Osteoblast (primary cell): ENCODE measurements at places on chromosomes 1 and 21. TPM values are rescaled to one million over a fixed set of nuclear protein-coding genes. Genes with fewer than 3 reads are reported as not detected.

The PCP4L1 gene
- not detected in 2 replicates for total RNA-seq

DNA sequence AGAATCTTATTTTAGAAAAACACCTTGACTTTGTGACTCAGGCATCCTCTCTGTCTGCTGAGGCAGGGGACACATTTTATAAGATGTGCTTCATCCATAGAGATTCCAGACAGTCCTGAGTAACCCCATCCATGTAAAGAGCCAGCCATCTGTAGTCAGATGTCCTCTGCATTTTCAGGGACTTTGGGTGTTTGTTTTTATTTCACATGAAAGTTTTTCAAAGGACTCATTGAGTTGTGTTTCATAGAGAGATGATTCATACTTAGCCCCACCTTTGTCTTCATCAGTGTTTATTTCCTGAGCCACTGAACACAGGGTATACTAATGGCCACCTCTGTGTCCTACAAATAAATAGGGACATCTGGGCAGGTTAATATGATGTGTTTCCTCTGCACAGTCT, 280.4 kb downstream of the CACNA1E start:
- DNase-seq = no peak

- no peak for DNase-seq
Observed at GRCh38 chr1:29370067-29370466, 133.7 kb downstream of the PTPRU start.

The PLXNA2 gene
- 2.7 and 3.3 TPM in 2 replicates for total RNA-seq

DNA sequence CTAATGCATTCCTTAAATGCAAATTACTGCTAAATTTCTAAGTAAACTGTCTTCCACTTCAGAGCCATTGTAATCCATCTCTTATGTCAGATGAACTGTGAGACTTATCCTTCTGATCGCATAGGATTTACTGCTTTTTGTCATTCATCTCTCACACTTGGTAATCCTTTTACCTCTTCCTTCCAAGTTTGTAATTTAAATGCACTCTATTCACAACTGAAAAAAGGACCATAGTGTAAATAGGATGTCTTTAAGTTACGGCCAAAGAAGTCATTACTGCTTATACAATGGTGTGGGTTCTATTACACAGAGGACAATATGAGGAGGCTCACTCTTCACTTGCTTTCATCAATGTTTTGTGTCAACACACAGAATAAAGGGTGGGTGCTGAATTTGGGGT, 393.3 kb downstream of the PTBP2 start:
- DNase-seq = no peak

GRCh38 chr21:44778499-44778911, 23.1 kb downstream of the UBE2G2 start:
- DNase-seq = no peak

The SSBP3 gene
- 14.5 and 18.3 TPM in 2 replicates for total RNA-seq

The FCRL1 gene
- total RNA-seq = not detected in 2 replicates

GRCh38 chr1:9145021-9145668, 16.2 kb upstream of the GPR157 start:
- peak; percentile 82 for DNase-seq

DNA sequence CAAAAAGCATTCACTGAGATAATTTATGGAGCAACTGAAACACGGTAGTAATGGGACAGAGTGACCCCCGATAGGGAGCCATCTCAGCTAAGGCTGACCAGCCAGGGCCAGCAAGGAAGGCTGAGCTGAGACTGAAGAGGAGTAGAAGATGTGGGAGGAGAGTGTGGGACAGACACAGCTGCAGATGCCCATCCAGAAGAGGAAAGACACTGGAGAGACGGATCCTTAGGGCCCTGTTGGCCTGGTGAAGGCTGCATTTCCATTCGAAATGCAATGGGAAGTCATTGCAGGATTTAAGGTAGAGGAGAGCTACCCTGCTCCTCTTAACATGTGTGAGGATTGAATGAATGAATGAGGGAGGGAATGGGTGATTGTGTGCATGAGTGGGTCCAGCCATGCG, 44.0 kb upstream of the LRP8 start:
- no peak for DNase-seq

DNA sequence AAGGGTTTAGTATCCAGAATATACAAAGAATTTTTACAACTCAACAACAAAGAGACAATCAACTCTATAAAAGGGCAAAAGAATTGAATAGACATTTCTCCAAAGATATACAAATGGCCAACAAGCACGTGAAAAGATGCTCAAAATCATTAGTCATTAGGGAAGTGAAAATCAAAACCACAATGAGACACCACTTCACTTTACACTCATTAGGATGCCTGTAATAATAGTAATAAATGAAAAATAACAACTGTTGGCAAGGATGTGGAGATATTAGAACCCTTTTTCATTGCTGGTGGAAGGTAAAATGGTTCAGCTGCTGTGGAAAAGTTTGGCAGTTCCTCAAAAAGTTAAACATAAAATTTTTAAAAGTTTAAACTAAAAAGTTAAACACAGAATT, 7.0 kb upstream of the ABCD3 start:
- DNase-seq = no peak

- peak; percentile 87 for DNase-seq
Observed at GRCh38 chr1:44377925-44378784, 23.1 kb upstream of the ERI3 start.

DNA sequence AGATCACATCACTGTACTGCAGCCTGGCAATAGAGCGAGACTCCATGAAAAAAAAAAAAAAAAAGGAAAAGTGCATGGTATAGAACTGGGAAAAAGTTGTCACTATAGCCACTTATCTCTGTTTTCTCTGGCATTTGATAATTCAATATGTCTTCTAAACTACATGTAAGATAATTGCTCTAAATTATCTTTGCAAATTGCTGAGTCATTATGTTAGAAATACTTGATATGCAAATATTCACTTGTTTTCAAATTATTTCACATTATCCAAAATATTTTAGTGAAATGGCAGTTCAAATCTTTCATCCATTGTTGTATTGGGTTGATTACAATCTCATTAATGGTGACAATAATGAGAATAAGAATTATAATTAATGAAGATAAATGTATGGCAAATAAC, 1455.1 kb downstream of the KCNT2 start:
- DNase-seq = no peak

DNA sequence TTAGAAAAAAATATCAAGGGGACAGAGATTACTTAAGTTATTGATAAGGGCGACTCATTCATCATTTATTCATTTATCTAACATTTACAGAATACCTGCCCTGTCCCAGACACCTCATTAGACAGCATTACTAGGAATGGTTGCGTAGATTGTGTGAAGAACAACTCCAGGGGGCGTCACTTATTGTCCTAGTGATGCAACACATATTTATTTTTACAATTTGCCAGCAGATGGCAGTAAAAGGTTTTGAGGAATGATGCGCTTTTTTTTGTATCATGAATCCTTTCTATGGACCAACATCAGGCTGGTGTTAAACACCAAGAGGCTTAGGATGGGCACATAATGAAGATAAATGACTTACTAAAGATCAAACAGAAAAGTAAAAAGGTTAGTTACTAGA, 5.5 kb downstream of the NCAM2 start:
- DNase-seq = peak; percentile 17

DNA sequence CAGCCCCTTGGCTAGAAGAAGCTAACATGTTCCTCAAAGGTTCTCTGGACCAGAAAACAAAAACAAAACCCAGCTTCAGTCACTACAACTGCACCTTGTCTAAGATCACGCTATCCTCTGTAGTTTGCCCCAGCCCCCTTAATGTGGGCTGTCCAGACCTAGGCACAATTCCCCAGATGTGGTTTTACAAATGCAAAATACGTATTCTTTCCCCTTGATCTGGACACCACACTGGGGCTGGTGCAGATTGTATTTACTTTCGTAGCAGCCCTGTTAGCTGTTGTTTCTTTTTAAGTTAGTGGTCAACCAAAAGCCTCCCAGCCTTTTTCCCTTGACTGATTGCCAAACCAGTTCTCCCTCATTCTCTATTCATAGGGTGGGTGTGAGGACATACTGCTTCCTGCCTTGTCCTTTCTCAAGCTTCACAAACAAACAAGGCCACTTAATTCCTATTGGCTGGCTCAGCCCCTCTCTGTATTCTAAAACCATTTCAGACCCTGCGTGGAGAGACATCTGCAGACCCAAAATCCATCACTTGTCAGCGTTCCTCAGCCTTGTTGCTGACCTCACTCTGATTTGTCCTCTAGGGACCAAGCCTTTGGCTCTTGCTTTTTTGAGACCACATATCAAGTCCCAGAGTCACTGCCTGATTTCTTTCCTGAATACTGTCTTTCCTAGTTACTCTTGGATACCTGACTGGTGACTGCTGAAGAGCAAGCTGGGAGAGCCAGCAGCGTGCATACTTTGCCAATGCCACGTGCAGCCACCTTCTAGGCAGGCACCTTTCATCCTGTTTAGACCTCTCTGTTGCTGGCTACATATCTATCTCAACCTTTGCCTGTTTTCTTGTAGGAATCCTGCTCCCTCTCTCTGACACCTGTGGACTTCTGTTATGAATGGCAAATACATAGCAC, 96.4 kb upstream of the RAB3GAP2 start:
- no peak for DNase-seq

- DNase-seq = peak; percentile 19
Observed at GRCh38 chr1:244789731-244790130, 45.7 kb upstream of the COX20 start.

The PRRX1 gene
- total RNA-seq = 307 and 427 TPM in 2 replicates

The KCNK2 gene
- total RNA-seq = 86.9 and 161 TPM in 2 replicates

DNA sequence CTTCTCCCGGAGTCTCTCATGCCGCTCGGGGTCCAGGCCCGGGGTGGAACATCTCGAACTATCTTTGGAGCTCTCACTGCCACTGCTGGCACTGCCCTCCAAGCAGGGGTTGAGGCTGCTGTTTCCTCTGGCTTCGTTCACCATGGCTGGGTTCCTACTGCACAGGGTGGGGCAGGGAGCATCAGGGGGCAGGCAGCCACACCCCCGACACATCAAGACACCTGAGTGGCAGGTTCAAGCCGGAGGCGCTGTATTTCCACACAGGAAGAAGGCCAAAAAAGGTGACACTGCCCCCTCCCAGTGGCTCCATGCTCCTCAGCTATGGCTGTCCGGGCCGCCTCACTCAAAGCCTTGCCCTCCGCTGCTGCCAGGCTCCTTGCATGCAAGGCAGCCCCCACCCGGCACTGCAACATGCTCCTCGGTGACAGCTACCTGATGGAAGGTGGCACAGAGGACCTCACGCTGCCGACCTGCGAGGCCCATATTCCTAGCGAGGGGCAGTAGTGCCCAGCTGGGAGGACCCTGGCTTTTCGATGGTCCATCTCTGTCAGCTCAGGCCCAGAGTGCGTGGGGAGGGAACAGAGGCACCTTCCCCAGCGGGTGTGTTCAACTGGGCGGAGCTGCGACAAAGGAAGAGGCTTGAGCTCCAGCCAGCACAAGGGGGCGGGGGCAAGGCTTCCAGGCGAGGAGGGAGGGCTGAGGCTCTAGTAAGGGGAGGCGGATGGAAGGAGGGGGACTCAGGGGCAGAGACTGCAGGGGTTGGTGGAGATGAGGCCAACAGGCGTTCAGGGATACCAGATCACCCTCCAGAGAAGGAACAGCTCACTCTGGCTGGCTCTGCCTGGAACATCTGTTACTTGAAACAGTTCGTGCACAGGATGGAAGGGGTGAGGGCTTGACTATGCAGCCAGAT, 2.5 kb downstream of the MTHFR start:
- peak; percentile 95 for DNase-seq

The C1orf146 gene
- total RNA-seq = not detected in 2 replicates

DNA sequence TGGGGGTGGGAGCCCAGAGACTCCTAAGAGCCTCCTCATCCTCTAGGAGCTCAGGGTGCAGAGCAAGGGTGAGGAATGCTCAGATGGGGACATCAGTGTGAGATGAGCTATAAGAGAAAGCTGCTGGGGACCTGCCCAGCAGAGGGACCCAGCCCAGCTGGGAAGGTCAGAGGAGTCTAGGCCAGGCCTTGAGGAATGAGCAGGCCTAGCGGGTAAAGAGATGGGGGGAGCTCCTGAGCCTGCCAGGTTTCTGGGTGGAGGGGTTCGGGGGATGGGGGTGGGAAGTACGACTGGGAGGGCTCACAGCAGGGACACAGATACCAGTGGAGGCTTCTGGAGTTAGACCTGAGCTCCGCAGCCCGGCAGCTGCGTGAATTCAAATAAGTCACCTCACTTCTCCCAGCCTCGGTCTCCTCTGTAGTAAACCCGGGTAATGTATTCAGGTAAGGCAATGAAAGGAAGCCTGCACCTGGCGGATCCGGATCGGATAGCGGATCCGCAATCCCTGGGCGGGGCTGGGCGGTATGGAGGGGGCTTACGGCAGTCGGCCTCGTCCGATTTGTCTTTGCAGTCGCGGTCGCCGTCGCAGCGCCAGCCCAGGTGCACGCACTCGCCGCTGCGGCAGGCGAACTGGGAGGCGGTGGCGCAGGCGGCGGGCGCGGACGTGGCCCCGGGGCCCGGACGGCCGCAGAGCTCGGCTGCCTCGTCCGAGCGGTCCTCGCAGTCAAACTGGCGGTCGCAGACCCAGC, 38.0 kb upstream of the MAGOH start:
- peak; percentile 79 for DNase-seq

- DNase-seq = peak; percentile 4
Observed at GRCh38 chr1:101105877-101106276, 80.3 kb upstream of the DPH5 start.

The CFHR1 gene
- not detected in 2 replicates for total RNA-seq

DNA sequence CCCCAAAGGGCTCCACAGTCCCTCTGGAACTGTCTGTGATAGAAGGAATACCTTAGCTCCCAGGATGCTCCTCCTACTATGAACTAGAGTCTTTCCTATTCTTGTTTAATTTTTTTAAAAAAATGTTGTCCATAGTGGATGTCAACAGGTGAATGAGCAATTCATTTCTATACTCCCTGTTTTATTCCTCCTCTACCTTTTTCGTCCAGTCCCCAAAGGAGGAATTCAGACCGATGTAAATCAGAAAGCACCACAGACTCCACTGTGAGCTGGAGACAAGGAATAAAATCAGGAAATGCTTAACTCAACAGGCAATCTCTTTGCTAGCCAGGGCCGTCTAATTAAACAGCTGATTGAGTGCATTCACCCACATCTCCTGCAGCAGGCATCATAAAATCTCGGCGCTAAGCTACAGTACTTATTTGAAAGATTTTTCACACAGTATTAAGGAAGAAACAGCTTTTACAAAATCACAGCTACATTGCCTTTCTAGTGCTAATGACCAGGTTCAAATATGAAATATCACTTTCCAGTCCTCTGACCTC, 381.6 kb downstream of the SIPA1L2 start:
- DNase-seq = no peak

The LCE1F gene
- not detected in 2 replicates for total RNA-seq
